ENCODE measurements at places on chromosomes 11 and 22.

- DNase-seq, result no peak
These were observed 125.3 kb downstream of the C11orf91 start for GRCh38 chr11:33575311-33575710.

DNA sequence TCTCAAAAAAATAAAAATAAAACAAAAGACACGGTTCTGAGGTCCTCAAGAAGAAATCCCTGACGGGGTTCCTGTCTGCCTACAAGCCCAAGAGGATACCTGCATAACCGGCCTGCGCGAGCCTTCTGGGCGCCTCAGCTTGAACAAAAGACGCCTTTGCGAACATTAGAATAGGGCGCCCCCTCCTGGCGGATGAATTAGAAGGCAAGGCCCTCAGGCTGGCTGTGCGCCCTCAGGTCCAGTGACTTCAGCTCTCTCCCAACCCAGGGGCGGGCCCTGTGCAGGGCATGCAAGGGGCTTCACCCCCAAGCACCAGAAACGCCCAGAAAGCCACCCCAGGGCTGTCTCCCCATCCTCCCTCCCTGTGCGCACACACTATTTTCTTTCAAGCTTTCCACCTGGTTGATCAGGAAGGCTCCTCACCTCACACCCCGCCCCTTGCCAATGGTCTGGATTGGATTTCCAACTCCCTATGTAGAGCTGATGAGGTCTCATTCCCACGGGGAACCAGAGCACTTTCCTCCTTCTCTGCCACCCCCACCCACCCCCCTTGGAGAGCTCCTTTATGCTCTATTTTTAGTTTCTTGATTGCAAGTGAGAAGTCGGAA, 273.3 kb downstream of the BUD13 start:
- peak; percentile 78 for DNase-seq

- DNase-seq, result no peak
These were observed 362.4 kb downstream of the TENM4 start for GRCh38 chr11:79078456-79078855.

DNA sequence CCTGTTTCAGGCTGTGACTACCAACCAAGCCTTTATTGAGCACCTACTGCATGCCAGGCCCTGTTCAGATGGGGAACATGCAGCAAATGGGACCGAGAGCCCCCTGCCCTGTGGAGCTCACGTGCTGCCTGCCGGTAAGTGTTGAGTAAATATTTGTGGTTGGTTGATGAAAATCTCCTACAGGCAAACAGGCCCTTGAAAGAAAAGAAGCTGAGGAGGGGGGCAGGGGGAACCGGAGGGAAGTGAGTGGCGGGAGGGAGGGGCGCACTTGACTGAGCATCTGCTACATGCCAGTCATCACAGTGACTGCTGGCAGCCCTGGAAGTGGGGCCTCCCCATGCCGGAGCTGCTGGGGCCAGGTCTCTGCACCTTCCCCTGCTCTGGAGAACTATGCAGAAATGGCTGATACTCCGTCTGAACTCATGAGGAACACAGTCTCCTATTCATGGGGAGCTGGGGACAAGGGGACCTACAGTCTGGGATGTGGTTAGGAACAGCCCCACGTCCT, 34.2 kb downstream of the MACROD1 start:
- DNase-seq, result peak; percentile 24

DNA sequence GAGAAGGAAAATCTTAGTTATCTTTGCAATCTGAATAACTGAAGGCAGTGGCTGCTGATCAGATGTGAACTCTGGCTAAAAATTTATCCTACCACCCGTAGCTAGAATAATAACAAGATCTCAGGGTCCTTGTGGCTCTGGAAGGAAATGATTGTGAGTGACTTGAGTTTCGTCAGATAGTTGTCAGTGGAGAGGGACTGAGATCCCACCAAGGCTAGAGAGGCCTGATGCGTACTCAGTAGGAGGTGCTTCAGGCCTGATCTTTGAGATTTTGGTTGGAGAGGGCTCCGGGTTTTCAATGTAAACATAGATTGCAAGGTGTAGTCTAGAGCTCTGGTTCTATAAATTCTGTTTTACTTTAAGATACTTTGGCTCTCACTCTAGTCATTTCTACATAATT, 1.4 kb downstream of the MADD start:
- DNase-seq, result no peak

DNA sequence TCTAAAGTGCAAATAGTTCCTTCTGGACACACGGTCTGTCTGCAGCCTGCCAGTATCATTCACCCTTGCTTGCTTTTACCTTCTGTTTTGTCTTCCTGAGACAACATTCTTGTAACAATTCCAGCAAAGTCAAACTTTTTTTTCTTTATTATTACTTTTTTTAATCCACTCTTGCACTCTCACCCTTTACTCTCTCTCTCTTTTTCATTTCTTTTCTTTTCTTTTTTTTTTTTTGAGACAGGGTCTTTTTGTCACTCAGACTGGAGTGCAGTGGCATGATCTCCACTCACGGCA, 53.7 kb downstream of the MCHR1 start:
- no peak for DNase-seq

DNA sequence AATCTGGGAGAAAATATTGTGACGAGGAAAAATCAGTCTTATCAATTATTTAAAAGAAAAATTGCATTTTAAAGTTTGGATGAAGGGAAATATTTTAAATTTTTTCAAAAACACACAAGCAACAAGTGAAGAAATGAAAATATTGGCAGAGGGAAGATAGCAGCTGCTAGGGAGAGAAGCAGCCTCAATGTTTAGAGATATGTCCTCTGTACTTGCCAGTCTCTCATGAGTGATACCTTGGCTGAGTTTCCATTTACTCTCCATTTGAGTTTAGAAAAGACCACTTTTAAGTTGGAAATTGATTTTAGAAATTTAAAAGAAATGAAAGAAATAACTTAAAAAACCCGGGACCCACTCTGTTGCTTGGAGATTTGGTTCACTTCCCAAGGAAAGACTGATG, 88.6 kb upstream of the DBX1 start:
- DNase-seq, result no peak
